ENCODE measurements at places on chromosomes 2 and 18.

GRCh38 chr18:9898792-9899549 lies 13.2 kb downstream of the TXNDC2 start:
- DNase-seq, result no peak

GRCh38 chr2:124647245-124647644 lies 622.2 kb downstream of the CNTNAP5 start:
- DNase-seq, result no peak

GRCh38 chr18:21110713-21111345 lies 784 bp downstream of the ROCK1 start:
- DNase-seq, result peak; percentile 22

- no peak for DNase-seq
These were observed 21.5 kb downstream of the TCF4 start for GRCh38 chr18:55566456-55566935.

- no peak for DNase-seq
These were observed 80.8 kb downstream of the GAREM1 start for GRCh38 chr18:32389858-32390257.

DNA sequence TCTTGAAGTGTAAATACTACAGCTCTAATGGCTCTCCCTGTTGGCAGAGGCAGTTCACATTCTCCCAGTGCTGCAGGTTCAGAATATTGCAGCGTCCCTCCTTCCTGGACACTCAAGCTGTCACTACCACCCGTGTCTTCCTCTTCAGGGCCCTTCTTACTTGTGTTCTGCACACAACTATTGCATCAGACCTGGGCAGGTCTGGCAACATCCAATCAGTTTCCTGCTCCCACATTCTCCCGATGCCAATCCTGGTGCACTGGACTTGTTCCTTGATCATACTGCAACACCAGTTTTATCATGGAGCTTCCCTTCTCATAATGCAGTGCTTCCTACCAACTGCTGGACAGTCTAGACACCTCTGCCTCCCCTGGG lies 161.5 kb downstream of the CAPN13 start:
- no peak for DNase-seq

- DNase-seq, result no peak
These were observed 173.0 kb downstream of the BABAM2 start for GRCh38 chr2:28063492-28063962.

GRCh38 chr2:140734992-140735391 lies 1395.8 kb downstream of the LRP1B start:
- no peak for DNase-seq

- DNase-seq, result no peak
These were observed 44.0 kb downstream of the SDC1 start for GRCh38 chr2:20180676-20181648.
